Body of pancreas (tissue), 4 donors: ENCODE measurements at places on chromosomes 4 and X. TPM values are rescaled to one million over a fixed set of nuclear protein-coding genes. Genes with fewer than 3 reads are reported as not detected.

GRCh38 chr4:138216272-138216867 is 25.8 kb downstream of the SLC7A11 start:
- no peaks in the 10 kb centered on the region for H3K36me3 ChIP-seq
- H3K27ac ChIP-seq, result no peak overlapping the region
- H3K4me1 ChIP-seq, result peaks cover 1% of the 10 kb centered on the region

DNA sequence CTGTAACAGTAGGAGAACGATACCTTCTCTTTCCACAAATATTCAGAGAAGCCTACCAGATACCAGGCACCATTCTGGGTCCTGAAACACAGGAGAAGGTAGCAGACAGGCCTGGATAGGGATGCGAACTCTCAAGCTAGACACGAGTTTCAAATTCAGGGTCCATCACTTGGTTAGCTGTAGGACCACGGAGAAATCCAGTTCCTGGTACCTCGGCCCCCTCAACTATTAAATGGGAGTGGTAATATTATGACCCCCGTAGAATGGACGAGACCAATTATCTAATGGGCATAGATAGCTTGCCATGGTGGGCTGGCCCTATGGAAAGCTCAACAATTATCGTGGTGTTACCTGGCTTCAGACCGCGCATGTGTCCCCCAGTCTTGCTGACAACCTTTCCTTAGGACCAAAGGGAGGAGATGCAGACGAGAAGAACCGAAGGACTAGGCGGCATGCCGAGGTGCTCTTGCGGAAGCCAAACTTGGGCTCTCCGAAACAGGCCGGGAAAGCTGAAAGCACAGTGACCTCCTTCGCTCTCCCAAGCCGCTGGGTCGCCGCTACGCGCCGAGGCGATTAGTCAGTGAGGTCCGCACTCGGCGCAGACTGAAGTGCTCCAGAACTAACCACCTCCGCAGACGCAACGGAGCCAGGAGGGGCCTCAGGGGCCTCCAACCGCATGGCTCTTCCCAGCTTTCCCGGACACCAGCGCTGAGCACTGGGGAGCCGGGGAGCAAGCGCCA is 19.6 kb downstream of the NKX3-2 start:
- peaks cover 26% of the 10 kb centered on the region for H3K4me1 ChIP-seq
- no peak overlapping the region for H3K4me3 ChIP-seq
- H3K27me3 ChIP-seq, result no peaks in the 10 kb centered on the region
- no peak overlapping the region for H3K27ac ChIP-seq
- no peak for DNase-seq

Gene FAM50A
- 48.8 TPM for total RNA-seq

GRCh38 chrX:348461-349117 is 30.0 kb upstream of the GTPBP6 start:
- H3K4me1 ChIP-seq, result no peaks in the 10 kb centered on the region
- no peaks in the 10 kb centered on the region for H3K27me3 ChIP-seq
- H3K27ac ChIP-seq, result no peak overlapping the region

DNA sequence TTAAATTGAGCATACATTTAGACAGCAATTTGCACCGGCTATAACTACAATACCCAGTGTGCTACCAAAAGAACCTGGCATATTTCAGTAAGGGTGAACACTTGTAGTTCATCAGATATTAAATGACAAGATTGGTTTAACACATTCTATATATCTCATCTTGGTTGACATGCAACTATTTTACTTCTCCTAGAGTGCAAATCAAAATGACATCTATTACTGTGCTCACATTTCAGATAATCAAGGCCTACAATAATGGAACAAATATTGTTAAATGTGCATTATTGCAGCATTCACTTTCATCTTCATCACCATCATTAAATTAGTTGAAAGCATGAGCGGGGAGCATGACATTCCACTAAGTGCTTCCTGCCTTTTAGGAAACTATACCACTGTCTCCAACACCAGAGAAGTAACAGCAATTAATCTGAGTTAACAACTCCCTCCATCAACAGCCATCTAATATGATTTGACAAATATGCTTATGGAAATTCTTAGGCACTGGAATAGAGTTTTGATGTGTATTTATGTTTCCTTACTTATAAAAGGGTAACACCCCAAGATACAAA is 209.8 kb upstream of the SLIT2 start:
- no peaks in the 10 kb centered on the region for H3K4me1 ChIP-seq
- no peak for DNase-seq
- H3K36me3 ChIP-seq, result no peaks in the 10 kb centered on the region
- H3K27me3 ChIP-seq, result no peaks in the 10 kb centered on the region

DNA sequence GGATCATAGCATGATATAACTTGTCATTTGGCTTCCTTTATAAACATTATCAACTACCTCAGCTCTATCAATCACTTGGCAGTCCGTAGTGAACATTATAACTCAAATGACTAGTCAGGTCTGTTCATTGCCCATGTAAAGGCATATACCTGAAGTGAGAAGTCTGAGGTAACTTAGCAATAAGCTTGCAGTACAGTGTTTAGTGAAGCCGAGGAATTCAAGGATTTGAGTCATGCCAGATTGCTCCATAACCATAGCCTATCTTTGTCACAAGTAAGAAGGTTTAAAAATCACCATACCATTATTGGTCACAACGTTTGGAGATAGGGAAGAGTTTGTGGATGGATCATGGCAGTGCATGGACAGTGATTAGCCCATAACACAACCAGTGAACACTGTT is 41.6 kb downstream of the AR start:
- H3K4me3 ChIP-seq, result no peak overlapping the region
- DNase-seq, result no peak
- H3K27ac ChIP-seq, result no peak overlapping the region
- no peaks in the 10 kb centered on the region for H3K27me3 ChIP-seq
- no peaks in the 10 kb centered on the region for H3K4me1 ChIP-seq

DNA sequence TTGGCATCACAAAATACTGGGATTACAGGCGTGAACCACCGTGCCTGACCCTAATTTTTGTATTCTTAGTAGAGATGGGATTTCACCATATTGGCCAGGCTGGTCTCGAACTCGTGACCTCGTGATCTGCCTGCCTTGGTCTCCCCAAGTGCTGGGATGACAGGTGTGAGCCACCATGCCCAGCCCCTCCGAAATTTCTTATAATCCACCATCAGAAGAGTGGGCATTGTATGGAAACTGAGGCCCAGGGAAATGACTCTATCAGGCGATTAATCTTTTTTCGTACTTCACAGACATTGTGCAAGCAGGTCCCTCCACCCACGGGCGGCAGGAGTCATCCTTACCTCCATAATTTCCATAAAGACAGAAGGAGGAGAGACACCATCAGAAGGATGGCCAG is 16.0 kb downstream of the CRLF2 start:
- H3K36me3 ChIP-seq, result no peaks in the 10 kb centered on the region
- H3K4me3 ChIP-seq, result no peak overlapping the region
- H3K4me1 ChIP-seq, result no peaks in the 10 kb centered on the region
- no peaks in the 10 kb centered on the region for H3K27me3 ChIP-seq

- H3K4me1 ChIP-seq, result peaks cover 7% of the 10 kb centered on the region
- no peak overlapping the region for H3K27ac ChIP-seq
- H3K4me3 ChIP-seq, result no peak overlapping the region
- H3K36me3 ChIP-seq, result no peaks in the 10 kb centered on the region
- no peak for DNase-seq
Observed at GRCh38 chr4:77308843-77309242, 151.8 kb downstream of the CCNG2 start.

DNA sequence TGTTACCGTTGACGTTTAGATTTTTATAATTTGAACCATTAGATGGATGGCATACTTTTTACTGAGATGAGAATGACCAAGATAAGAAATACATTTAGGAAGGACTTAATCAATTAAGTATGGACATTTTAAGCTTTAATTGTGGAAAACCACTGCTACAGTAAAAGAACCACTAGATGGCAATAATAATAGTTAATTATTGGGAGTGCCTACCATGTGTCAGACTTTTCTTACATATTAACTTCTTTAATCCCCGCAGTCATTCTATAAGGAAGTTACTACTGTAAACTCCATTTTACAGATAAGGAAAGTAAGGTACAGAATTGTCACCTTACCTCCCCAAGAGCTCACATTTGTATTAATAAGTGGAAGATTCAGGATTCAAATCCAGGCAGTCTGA is 48.5 kb upstream of the MYOZ2 start:
- H3K27me3 ChIP-seq, result no peaks in the 10 kb centered on the region
- no peak overlapping the region for H3K27ac ChIP-seq
- no peak overlapping the region for H3K4me3 ChIP-seq
- H3K4me1 ChIP-seq, result no peaks in the 10 kb centered on the region

Gene NEIL3
- not detected for total RNA-seq

Gene IL13RA1
- total RNA-seq, result 15.2 TPM

- no peak for DNase-seq
- H3K36me3 ChIP-seq, result no peaks in the 10 kb centered on the region
- no peaks in the 10 kb centered on the region for H3K4me1 ChIP-seq
- H3K4me3 ChIP-seq, result no peak overlapping the region
- no peak overlapping the region for H3K27ac ChIP-seq
Observed at GRCh38 chr4:85676850-85677590, 202.1 kb downstream of the ARHGAP24 start.

DNA sequence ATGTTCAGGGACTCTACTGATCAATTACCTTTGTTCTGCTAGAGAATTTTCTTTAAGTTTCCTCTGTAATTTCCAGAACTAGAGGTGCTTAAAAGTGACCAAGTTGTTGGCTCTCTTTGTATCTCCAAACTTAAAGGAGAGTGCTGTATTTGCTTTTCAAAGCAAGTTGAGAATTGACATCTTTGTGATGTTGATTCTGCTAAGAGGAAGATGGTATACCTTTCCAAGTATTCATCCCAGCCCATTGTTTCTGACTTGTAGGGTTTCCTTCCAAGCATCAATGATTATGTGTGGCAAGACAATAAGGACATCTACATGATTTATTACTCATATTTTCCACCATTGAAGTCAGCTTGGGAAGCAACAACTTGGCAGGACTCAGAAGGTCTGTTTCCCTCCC is 190.6 kb downstream of the GC start:
- H3K4me1 ChIP-seq, result peaks cover 10% of the 10 kb centered on the region
- H3K27me3 ChIP-seq, result no peaks in the 10 kb centered on the region
- no peak overlapping the region for H3K4me3 ChIP-seq
- DNase-seq, result no peak
- no peaks in the 10 kb centered on the region for H3K36me3 ChIP-seq
- H3K27ac ChIP-seq, result peak overlapping the region; percentile 51

DNA sequence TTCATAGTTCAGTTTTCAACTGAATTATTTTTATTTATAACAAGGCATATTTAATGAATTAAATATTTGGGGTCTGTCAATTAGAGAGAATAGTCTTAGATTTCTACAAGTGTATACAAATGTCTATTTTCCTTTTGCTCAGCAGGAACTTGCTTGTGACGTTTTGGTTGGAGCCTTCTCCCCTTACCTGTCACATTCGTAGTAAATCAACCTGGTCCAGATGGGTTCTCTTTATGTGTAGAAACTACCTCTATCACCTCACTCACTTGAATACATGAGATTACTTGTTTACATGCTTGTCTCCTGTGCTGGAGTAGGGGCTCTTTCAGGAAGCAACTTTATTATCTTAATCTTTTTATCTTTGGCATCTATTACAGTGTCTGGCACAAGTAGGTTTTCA is 938.3 kb upstream of the IGFBP7 start:
- no peak overlapping the region for H3K4me3 ChIP-seq
- no peak overlapping the region for H3K27ac ChIP-seq
- no peaks in the 10 kb centered on the region for H3K4me1 ChIP-seq
- H3K36me3 ChIP-seq, result no peaks in the 10 kb centered on the region
- DNase-seq, result no peak

Gene SRPX2
- 8.6 TPM for total RNA-seq

Gene PCDH7
- 2.6 TPM for total RNA-seq

DNA sequence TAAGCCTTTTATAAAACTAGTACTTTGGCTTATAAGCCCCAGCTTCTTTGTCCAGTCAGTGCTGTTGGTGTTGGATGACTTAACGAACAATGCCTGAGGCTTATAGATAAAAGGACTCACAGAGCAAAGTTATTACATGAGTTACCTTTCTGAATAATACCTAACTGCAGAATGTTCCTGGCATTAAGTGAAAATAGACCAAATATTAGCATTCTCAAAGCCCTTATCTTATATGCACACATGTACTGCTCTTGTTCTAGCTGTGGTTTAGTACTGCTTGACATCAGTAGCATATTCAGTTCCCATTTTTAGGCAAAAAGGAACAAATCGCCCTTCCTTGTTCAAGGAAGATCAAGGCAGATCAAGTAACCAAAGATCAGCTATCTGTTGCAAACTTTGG is 131.6 kb downstream of the ZNF330 start:
- no peaks in the 10 kb centered on the region for H3K27me3 ChIP-seq
- no peak overlapping the region for H3K4me3 ChIP-seq
- H3K4me1 ChIP-seq, result peaks cover 15% of the 10 kb centered on the region
- no peak for DNase-seq
- H3K27ac ChIP-seq, result no peak overlapping the region
- H3K36me3 ChIP-seq, result no peaks in the 10 kb centered on the region

Gene P2RY4
- not detected for total RNA-seq

Gene GUCY1B1
- 11.9 TPM for total RNA-seq

DNA sequence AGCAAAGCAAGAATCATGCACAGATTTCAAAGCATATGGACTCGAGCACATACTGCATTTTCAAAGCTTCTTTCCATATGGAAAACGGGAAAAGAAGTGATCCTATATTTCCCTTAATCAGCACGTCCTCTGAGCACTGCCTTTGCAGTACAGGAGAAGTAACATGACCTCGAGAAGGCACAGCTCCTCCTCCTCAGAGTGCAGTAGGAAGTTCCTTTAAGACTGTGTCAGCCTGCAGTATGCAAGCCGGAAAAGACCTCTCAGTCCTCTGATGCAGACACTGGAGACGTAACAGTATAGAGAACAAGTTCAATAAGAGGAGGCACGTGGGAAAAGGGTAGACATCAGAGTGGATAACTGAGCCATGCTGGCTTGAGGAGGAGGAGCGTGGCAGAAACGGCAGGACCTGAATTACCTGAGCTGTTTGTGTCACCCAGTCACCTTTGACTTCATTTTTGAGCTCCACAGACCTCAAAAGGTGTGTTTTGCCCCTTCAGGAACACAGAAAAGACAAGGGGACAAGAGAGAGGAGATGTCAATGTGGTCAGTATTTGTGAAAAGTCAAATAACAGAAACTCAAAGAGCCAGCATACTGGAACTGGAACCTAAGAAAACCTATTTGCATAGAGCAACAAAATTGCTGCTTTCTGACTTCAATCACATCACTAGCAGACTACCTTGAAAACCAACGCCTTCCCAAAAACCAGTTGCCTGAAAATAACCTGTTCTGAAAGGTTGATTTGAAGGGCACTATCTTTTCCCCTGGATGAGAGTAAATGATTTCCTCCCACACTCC is 20.8 kb downstream of the IRF2 start:
- no peaks in the 10 kb centered on the region for H3K27me3 ChIP-seq
- no peaks in the 10 kb centered on the region for H3K36me3 ChIP-seq
- peaks cover 24% of the 10 kb centered on the region for H3K4me1 ChIP-seq

GRCh38 chr4:155545456-155545855 is 121.2 kb upstream of the GUCY1A1 start:
- no peaks in the 10 kb centered on the region for H3K4me1 ChIP-seq
- H3K27me3 ChIP-seq, result no peaks in the 10 kb centered on the region
- DNase-seq, result no peak
- H3K36me3 ChIP-seq, result no peaks in the 10 kb centered on the region
- no peak overlapping the region for H3K4me3 ChIP-seq

GRCh38 chrX:12701628-12702027 is 89.6 kb upstream of the PRPS2 start:
- no peak overlapping the region for H3K4me3 ChIP-seq
- H3K27me3 ChIP-seq, result no peaks in the 10 kb centered on the region
- H3K4me1 ChIP-seq, result no peaks in the 10 kb centered on the region
- no peak overlapping the region for H3K27ac ChIP-seq

Gene SCFD2
- 53.7 TPM for total RNA-seq

Gene SPIN4
- 0.66 TPM for total RNA-seq

Gene WDFY3
- 55.0 TPM for total RNA-seq

- H3K27ac ChIP-seq, result no peak overlapping the region
- H3K36me3 ChIP-seq, result no peaks in the 10 kb centered on the region
- no peak overlapping the region for H3K4me3 ChIP-seq
- no peak for DNase-seq
Observed at GRCh38 chrX:80879916-80880315, 70.2 kb upstream of the BRWD3 start.
